ENCODE measurements at places on chromosomes 4 and X. TPM values are rescaled to one million over a fixed set of nuclear protein-coding genes. Genes with fewer than 3 reads are reported as not detected.

- DNase-seq = no peak
Measured at GRCh38 chr4:88584471-88584900, 7.8 kb upstream of the HERC3 start.

GRCh38 chr4:153119626-153120025 is 84.6 kb upstream of the TRIM2 start:
- no peak for DNase-seq

DNA sequence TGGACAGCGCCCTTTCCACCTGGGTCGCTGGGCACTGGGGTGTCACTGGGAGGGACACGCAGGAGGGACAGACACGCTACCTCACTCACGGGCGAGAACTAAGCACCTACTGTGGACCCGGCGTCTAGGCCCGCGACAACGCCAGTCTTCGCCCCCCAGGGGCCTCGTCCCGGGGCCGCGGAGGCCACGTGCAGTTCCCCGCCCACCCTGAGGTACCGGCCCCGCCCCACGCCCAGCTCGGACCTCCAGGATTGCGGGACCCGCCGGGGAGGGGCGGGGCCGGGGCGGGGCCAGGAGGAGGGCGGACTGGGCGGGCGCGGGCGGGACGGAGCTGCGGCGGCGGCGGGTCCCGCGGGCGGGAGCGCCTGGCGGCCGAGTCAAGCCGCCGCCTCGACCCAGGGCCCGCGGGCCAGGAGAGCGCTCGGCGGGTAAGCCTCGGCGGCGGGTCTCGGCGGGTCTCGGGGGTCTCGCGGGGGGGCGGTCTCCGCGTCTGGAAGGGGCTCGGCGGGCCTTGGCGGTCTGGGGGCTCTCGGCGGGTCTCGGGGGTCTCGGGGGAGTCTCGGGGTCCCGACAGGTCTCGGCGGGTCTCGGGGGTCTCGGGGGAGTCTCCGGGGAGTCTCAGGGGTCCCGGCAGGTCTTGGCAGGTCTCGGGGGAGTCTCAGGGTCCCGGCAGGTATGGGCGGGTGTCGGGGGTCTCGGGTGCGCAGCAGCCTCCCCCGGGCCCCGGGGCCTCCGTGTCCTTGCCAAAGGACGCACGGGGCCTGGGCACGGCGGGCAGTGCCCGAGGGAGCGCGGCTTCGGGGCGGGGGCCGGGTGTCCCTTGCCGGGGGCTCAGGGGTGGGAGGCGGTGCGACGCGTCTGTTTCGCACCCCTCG is at the start of gene SH3BP2:
Gene SH3BP2, plus strand, starts transcription at position 375 of the 875 bp plus-strand sequence. CDS start 27,533 bp downstream, outside the sequence.
- peak; percentile 60 for DNase-seq

GPRASP3 gene
- total RNA-seq = 3.0 TPM

GRCh38 chr4:8422327-8422726 is 18.2 kb downstream of the ACOX3 start:
- DNase-seq = no peak
